Right lobe of liver (tissue), 6 donors: ENCODE measurements at places on chromosomes 3 and 15. TPM values are rescaled to one million over a fixed set of nuclear protein-coding genes. Genes with fewer than 3 reads are reported as not detected.

Gene SPINK8
- not detected for total RNA-seq

Gene ISL2
- not detected for total RNA-seq

Gene GPR62
- total RNA-seq, result not detected

Gene GMNC
- 8.6 TPM for total RNA-seq

Gene CHRFAM7A
- not detected for total RNA-seq

Gene GP5
- total RNA-seq, result not detected

Gene EPHB3
- total RNA-seq, result 0.28 TPM

Gene SLC28A1
- total RNA-seq, result 33.2 TPM

Gene SLC4A7
- 8.0 TPM for total RNA-seq

Gene CASR
- 0.15 TPM for total RNA-seq

Gene CAMK2N2
- total RNA-seq, result 0.21 TPM

Gene TIMMDC1
- 63.5 TPM for total RNA-seq

Gene GOLGA6L9
- total RNA-seq, result 1.2 TPM

Gene CSPG4
- 0.29 TPM for total RNA-seq

Gene CHRNB4
- total RNA-seq, result not detected

Gene SPSB4
- not detected for total RNA-seq

Gene KNG1
- 1,149 TPM for total RNA-seq

Gene SENP2
- total RNA-seq, result 21.0 TPM

Gene RTP1
- total RNA-seq, result not detected

Gene DCLK3
- not detected for total RNA-seq

Gene TEX264
- total RNA-seq, result 26.5 TPM

Gene TTLL13
- 0.13 TPM for total RNA-seq

Gene DUOXA2
- not detected for total RNA-seq

Gene ZNF774
- 2.4 TPM for total RNA-seq

Gene GPR171
- total RNA-seq, result 0.99 TPM

Gene CCR3
- not detected for total RNA-seq

Gene GOLGA8O
- total RNA-seq, result 0.51 TPM

Gene PDCD7
- 12.2 TPM for total RNA-seq

Gene CDHR4
- total RNA-seq, result not detected

Gene SLCO3A1
- total RNA-seq, result 7.7 TPM

Gene TTC23
- total RNA-seq, result 16.4 TPM

Gene FEZF2
- not detected for total RNA-seq

Gene GOLGA8M
- total RNA-seq, result 5.1 TPM

Gene SV2B
- 0.18 TPM for total RNA-seq

Gene IFT122
- 15.8 TPM for total RNA-seq

Gene AMIGO3
- total RNA-seq, result 0.99 TPM

Gene GPR156
- not detected for total RNA-seq

Gene SLC15A2
- 1.7 TPM for total RNA-seq

Gene HACD3
- total RNA-seq, result 73.9 TPM

Gene SLC28A2
- total RNA-seq, result 0.09 TPM

Gene WWTR1
- total RNA-seq, result 10.6 TPM

Gene TERB2
- not detected for total RNA-seq

Gene CGNL1
- total RNA-seq, result 44.1 TPM

Gene HRH1
- not detected for total RNA-seq

Gene LHFPL4
- total RNA-seq, result not detected

Gene NOX5
- 0.15 TPM for total RNA-seq

Gene TLR9
- total RNA-seq, result 0.12 TPM

Gene PLSCR2
- not detected for total RNA-seq

Gene MON1A
- total RNA-seq, result 6.2 TPM
